ENCODE measurements at places on chromosomes 6 and 20.

GRCh38 chr6:96171112-96171511 is 155.3 kb downstream of the FUT9 start:
- no peak for DNase-seq

GRCh38 chr6:26087284-26088115 is at the start of gene HFE:
HFE (plus strand) TSS chr6:26087429; CDS start chr6:26087441, 12 bp downstream.
- DNase-seq: peak; percentile 47

DNA sequence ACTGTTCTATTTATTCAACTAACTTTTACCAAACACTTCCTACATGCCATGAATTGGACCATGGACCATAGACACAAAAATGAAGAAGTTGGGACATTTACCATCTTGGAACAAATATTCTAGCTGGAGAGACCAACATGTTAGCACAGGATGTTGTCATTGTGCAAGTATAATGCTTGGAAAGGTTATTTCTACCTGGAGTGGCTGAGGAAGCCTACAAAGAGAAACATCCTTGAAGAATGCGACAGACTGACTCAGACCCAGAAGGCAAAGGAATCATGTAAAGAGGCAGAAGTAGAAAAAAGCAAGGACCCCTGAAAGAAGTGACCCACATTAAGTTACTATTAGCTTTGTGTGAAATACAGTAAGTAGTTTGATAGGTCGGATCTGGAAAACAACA is 180.9 kb downstream of the SOD2 start:
- DNase-seq: no peak

- DNase-seq: no peak
Observed at GRCh38 chr6:69984506-69984905, 118.2 kb downstream of the COL19A1 start.

DNA sequence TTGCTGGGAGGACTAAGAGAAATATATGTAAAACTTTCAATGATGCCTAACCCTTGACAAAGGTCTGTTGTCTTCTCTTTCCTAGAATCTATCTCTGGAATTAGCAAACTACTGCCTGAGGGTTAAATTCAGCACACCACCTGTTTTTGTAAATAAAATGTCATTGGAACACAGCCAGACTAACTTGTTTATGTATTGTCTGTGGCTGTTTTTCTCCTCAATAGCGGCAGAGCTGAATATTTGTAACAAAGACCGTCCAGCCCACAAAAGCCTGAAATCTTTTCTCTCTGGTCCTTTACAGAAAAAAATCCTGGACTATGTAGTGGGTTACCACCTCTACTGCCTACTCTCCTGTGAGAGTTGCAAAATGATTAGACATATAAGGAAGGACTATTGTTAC is 33.3 kb upstream of the SYNDIG1 start:
- DNase-seq: no peak

- peak; percentile 65 for DNase-seq
Observed at GRCh38 chr6:166417285-166417691, 34.5 kb upstream of the MPC1 start.

DNA sequence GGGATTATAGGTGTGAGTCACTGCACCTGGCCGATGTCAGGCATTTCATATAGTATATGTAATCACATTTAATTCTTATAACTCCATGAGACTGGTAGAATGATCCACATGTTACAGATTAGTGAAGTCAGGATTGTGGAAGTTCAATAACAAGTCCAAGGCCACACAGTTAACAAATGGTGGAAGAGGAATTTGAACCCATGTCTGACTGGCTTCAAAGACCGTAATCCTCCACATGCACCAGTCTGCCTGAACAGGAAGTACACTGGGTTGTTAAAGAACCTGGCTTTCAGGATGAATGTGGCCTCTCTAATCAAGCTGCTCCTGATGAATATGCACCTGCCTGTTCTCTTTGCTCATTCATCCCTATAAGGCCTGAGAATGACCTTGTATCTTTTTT is 122.0 kb upstream of the HDAC2 start:
- DNase-seq: no peak

- no peak for DNase-seq
Observed at GRCh38 chr20:20820785-20821483, 108.5 kb upstream of the RALGAPA2 start.

GRCh38 chr6:21246075-21246474 is 347.5 kb upstream of the SOX4 start:
- no peak for DNase-seq

GRCh38 chr6:33716890-33717632 is 5.6 kb upstream of the UQCC2 start:
- no peak for DNase-seq

DNA sequence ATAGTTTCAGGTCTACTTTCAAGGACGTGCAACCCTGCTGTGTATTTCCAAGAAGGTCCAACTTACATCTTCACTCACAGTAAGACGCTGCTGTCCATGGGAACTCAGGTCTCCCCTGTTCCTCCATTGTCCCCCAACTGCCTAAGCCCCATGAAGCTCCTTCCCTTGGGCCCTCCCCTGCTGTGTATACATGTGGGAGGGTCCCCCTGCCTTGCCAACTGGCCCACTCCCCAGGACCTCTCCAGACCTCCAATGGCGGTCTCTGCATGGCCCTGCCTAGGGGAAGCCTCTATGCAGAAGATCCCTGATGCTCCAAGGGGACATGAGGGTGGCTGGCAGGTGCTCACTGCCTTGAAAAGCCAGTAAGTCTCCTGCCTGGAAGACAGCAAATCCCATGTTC is 186.7 kb upstream of the CST7 start:
- DNase-seq: no peak

DNA sequence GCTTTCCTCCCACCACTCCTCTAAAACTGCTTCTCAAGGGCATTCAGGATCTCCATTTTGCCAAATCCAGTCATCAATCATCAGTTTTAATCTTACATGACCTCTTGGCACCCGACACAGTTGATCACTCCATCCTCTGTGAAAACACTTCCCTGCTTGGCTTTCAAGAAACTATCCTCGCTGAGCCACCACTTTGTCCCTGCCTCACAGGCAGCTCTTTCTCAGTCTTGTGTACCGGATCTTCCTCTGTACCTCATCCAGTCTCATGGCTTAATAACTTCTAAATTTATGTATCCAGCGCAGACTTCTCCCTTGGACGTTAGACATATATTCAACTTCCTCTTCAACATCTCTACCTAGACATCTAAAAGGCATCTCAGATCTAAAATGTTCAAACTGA is 89.9 kb downstream of the BTBD9 start:
- no peak for DNase-seq

DNA sequence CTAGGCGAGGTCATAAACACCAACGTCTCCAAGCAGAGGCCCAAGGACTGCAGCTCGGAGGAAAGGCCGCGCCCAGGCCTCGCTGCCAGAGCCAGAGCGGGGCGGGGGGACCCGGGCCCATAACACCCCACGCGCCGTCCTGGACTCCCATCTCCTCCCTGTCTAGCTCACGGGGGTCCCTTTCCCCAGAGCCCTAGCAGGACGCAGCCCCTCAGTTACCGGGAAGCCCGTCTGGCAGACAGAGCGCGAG is 44.9 kb downstream of the MDFI start:
- DNase-seq: no peak

- DNase-seq: no peak
Observed at GRCh38 chr6:106875782-106876321, 98.7 kb downstream of the CD24 start.

DNA sequence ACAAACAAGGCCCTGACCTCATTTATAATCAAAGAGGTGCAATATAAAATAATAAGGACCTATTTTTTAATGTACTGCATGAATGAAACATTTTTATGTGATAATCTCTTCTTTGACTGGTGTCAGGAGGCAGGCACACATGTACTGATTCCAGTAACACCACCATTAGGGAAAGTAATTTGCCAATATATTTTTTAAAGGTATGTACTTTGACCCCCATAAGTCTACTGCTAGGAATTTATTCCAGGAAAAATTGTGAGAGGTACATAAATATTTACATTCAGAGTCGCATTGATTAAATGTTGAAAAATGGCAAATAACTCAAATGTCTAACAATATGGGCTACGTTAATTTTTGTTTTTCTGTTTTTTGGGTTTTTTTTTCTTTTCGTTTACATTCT is 325.4 kb upstream of the PRDM1 start:
- no peak for DNase-seq

DNA sequence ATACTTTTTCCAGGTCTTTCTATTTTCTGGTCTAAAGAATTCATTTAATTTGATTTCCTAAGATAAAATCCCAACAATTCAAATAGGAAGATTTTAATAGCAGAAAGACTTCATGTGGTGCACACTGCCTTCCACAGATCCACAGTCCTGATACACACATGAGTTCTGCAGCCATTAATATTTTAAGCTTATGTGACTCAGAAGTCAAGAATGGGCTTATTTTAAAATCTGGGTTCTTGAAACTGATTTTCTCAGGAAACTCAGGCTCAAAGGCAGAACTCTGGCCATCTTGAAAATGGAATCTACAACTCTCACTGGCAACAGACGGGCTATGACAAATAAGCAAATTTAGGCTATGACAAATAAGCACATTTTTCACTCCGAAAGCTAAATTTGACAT is 88.2 kb downstream of the COL12A1 start:
- no peak for DNase-seq

GRCh38 chr6:49541210-49541724 is 9.2 kb upstream of the C6orf141 start:
- DNase-seq: no peak

DNA sequence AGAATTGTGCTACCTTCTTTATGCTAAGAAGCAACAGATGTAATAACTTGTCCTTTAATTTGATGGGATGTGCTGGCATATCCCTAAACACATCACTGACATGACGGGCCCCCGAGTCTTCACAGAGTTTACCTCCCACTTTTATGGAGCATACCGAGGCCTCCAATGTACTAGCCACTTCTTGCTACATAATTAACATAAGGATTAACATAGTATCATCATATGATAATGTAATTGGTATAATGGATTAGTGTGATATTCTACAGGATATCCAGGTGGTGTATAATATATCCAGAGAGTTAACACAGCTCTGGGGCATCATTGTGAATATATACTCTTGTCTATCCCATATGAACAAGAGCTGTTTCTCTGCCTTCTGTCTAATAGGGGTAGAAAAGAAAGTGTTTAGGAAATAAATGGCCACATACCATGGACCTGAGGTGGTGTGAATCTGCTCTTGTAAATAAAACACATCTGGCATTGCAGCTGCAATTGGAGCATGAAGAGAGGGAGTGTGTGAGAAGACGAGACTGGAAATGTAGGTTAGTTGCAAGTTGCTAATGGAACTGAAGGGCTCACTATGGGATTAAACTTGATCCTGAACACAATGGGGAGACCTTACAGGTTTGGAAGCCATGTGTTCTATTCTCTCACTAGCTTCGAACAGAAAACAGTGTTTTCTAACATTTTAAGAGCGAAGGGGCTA is 102.3 kb downstream of the IYD start:
- DNase-seq: no peak

DNA sequence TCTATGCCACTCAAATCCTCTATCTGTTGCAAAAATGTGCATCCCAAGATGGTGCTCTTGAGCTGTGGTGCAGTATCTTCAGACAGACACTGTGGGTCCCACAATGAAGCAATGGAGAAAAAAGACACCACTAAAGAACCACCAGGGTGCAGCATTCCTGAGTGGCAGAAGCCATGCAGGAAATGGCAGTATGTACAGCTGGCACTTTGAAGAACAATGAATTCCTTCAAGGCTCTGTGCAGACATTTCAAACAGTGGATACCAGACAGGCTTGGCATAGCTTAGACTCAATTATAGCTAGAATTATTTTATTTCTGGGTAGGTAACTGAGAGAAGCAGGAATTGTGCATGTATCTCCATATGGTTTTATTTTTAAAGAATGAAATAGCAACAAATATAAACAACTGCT is 24.0 kb upstream of the HDAC2 start:
- DNase-seq: peak; percentile 19

DNA sequence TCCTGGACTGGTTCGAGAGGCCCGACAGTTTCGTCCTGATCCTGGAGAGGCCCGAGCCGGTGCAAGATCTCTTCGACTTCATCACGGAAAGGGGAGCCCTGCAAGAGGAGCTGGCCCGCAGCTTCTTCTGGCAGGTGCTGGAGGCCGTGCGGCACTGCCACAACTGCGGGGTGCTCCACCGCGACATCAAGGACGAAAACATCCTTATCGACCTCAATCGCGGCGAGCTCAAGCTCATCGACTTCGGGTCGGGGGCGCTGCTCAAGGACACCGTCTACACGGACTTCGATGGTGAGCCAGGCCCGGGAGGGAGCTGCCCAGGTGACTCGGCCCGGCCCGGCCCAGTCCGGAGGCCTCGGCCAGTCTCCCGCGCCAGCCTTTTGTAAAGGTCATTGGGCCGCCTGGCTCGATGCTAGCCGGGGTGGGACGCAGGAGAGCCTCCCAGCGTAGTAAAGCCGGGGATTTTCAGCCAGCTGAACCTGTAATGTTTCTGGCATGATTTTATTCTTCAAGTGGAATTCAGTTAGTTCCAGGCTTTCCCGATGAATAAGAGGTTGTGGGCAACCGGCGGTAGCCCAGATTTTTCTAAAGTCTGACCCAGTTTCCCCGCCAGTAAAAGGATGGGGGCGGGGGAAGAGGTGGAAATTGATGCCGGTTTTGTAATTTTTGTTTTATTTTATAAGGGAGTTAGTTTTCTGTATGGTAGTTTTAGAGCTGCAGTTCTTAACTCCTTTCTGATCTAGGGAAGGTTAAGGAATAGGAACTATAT is 1.4 kb downstream of the PIM1 start:
- peak; percentile 64 for DNase-seq

DNA sequence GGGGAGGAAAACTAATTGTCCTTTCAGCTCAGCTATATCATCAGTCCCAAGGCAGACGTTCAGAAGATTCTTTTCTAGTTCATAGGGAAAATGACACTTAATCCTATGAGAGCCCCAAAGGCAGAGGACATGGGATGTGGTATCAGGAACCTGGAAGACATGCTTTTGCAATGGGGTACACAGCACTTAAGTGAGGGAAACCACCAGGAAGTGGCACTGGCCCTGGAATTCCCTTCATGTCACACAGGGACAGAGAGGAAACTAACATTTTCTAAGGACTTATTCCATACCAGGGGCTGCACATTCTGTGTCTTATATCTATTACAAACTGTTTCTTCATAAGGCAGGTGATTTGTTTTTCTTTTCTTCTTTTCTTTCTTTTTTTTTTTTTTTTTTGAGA is 28.2 kb downstream of the VPS52 start:
- no peak for DNase-seq

- DNase-seq: no peak
Observed at GRCh38 chr6:56145616-56146015, 101.8 kb downstream of the COL21A1 start.

- no peak for DNase-seq
Observed at GRCh38 chr6:117483645-117484016, 1.2 kb downstream of the DCBLD1 start.
